MV-4-11 (cell line): ENCODE measurements at places on chromosomes 6 and 20.
A peak's percentile ranks its signal among the peaks of the same experiment; 100 is the strongest.

DNA sequence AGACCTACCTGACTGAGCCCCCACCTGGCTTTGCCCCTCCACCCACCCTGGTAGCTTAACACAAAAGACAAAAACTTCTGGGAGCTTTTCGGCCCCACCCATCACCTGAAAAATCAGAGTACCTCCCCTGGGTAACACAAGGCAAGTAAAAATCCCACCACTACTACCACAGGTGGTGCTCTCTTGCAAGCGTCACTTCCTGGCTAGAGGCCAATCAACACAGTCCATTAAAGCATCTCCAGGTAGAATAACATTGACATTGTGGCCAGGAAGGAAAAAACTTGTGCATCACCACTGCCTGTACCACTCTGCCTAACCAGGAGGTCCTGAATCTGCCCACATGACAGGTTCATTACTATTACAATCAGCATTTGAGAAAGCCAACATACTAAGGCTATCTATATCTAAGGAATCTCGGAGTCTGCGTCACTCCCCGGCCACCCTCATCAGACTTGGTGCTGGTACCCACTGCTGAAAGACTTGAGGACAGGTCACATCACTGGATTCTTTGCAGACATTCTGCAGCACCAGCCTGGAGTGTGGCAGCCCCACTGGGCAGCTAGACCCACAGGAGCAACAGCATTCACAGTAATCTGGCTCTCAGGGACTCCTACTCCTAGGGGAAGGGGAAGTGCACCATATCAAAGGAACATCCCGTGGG, 125.9 kb downstream of the CDK19 start:
- no peak for DNase-seq

DNA sequence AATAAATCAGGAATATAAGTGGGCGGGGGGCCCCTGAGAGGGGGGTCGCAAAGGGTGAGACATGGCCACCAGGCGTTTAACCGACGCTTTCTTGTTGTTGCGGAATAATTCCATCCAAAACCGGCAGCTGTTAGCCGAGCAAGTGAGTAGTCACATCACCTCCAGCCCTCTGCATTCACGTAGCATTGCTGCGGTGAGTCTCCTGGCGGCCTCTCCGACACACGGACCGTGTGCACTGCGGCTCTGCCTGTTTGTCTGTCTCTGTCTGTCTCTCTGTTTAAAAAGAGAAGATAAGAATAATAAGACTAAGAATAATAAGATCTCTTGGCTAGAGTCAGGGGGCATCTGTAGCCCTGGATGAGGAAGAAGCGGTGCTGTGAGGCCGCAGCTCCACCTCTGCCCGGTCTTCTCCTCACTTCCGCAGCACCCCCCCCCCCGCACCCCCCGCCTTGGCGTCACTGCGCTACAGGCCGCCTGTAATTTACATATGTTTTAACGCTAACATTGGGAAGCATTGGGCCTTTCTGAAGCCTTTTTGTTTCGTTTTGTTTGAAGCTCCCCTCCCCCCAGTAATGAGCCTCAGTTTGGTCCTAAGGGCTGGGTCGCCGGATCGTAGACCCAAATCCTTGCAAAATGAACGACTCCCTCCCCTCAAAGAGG, 993 bp downstream of the STX16 start:
- peak; percentile 71 for DNase-seq

GRCh38 chr20:6024768-6025167, 29.1 kb downstream of the LRRN4 start:
- DNase-seq = peak; percentile 11

GRCh38 chr6:28580475-28580874, 54.8 kb downstream of the GPX5 start:
- DNase-seq = peak; percentile 22

GRCh38 chr6:130547723-130548122, 181.9 kb downstream of the TMEM200A start:
- DNase-seq = no peak

GRCh38 chr20:34016736-34017135, 23.0 kb downstream of the RALY start:
- DNase-seq = no peak

DNA sequence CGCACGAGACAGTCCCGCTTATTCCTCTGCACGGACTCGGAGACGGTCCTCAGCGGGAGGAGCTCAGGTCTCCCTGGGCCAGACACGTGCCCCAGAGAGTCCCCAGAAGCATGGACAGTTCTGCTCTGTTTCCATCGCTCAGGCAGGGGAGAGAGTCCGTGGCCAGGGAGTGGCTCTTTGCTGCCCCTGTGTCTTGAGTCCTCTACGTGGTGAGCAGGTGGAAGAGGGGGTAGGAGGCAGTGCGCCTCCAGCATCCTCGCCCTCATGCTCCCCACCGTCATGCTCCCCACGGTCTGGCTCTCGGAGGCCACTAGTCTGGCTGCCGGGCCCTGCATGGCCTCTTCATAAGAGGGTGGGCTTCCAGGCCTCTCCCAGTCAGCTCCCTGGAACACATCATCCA, 8.9 kb downstream of the TAGAP start:
- no peak for DNase-seq

DNA sequence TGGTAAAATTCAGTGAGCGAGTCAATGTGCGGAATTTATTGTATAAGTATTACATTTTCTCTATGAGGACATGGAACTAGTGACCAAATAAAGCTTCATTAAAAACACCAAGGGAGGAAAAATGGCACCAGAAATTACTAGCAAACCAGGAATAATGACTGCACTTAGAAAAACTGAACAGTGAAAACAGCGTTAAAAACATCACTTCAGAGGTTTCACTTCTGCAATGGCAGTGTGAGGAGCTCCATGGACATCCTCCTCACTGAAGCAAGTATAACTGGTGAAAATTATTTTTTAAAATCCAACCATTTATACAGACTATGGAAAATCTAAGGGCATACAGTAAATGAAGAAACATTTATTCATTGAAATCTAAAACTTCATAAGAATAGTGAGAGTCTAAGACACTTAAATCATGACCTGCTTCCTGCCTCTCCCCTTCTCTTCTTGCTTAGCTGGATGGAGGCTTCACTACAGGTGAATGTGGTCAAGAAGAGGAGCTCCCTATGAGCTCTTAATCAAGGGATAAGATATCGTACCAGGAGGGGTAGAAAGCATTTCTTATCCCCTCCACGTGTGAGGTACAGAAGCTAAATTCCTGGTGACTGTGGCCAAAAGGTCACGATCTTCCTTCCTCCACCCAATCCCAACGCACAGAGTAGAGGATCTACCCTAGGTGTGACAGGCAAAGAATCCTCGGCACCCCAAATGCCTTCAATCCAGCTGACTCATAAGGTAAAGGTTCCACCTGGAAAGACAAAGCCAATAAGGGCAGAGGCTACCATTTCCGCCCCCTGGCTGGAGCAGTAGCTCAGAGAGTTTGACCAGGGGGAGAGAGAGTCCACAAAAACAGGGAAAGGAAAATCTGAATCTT, 12.3 kb upstream of the ASF1A start:
- DNase-seq = peak; percentile 56
